ENCODE measurements at places on chromosomes 5 and 9. TPM values are rescaled to one million over a fixed set of nuclear protein-coding genes. Genes with fewer than 3 reads are reported as not detected.

- no peak for DNase-seq
Measured at GRCh38 chr5:35094948-35095347, 47.2 kb upstream of the AGXT2 start.

- peak; percentile 73 for DNase-seq
Measured at GRCh38 chr5:97629276-97629675, 446.2 kb upstream of the RIOK2 start.

- no peak for DNase-seq
Measured at GRCh38 chr5:170885809-170886208, 24.0 kb downstream of the RANBP17 start.

DNA sequence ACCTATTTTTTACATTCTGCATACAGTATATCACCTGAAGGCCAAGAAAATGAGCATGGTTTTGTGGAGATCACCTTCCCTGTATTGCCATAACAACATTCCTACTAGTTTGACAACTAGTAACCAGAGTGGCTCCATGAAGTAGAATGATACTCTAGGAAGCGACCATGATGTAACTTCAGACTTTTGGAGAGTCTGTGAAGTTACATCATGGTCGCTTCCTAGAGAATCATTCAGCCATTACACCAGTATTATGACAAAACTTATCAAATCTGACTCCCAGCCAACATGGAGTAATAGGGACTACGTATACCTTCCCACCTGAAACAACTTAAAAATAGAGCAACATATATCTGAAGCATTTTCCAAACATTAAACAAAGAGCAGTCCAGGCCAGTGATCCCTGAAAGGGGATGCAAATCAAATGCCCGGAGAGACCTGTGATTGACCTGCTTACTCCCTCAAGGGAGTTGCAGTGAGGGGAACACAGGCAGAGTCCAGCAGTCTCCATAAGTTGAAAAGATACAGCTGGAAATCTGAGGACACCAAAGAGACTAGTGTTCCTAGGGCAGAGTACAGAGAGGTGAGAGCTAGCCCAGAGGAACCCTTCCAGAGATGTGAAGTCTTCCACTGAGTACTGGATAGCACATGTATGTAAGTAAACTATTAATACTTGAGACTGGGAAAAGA is 7.8 kb downstream of the ECM2 start:
- DNase-seq: no peak

DNA sequence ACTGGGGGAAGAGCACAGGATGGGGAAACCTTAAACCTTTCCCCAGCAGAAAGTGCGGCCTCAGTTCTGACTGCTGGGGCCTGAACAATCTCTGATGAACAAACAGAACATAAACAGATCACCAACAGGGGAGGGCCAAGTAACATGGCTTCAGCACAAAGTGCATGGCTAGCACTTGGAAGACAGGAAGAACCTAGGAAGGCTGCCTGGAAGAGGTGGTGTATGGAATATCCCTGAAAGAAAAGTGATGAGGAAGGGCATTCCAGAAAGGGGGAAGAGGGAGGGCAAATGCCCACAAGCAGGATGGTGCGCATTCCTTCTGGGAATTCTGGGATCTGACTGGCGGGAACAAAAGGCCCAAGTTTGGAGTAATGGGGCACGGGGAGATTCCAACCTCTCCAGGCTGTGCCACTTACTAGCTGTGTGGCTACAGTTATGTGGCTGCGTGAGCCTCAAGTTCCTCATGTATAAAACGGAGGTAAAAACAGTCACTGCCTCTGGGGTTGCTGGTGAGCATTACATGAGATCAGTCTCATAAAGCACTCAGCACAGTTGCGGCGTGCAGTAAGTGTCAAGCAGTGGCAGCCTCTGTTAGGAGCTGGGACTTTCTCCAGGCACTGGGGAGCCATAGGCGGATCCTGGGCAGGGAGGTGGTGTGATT is 1.6 kb downstream of the PDGFRB start:
- DNase-seq: peak; percentile 80

DNA sequence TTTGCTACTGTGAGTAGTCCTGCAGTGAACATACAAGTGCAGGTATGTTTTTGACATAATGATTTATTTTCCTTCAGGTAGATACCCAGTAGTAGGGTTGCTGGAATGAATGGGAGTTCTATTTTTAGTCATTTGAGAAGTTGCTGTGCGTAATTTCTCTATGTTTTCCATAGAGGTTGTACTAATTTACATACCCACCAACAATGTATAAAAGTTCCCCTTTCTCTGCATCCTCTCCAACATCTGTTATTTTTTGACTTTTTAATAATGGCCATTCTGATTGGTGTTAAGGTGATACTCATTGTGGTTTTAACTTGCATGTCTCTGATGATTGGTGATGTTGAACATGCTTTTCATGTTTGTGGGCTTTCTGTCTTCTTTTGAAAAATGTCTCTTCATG is 64.7 kb upstream of the CTSL start:
- no peak for DNase-seq

GRCh38 chr5:133523013-133523658 is 89.2 kb downstream of the FSTL4 start:
- no peak for DNase-seq

DNA sequence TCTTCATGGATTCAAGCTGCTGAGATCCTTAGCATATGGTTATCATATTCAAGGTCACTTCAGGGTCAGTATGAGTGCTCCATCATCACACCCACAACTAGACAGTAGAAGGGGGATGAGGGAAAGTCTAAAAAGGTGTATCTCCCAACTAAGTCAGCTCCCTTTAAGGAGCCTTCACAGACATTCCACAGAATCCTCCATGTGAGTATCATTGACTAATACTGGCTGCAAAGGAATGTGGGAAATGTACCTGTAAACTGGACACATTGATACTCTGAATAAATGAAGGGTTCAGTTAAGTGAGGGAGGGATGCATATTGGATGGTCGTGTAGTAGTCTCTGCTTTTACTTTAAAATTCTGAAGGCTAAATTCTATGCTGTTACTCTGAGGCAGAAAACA is 330.7 kb downstream of the LRRC70 start:
- no peak for DNase-seq

DNA sequence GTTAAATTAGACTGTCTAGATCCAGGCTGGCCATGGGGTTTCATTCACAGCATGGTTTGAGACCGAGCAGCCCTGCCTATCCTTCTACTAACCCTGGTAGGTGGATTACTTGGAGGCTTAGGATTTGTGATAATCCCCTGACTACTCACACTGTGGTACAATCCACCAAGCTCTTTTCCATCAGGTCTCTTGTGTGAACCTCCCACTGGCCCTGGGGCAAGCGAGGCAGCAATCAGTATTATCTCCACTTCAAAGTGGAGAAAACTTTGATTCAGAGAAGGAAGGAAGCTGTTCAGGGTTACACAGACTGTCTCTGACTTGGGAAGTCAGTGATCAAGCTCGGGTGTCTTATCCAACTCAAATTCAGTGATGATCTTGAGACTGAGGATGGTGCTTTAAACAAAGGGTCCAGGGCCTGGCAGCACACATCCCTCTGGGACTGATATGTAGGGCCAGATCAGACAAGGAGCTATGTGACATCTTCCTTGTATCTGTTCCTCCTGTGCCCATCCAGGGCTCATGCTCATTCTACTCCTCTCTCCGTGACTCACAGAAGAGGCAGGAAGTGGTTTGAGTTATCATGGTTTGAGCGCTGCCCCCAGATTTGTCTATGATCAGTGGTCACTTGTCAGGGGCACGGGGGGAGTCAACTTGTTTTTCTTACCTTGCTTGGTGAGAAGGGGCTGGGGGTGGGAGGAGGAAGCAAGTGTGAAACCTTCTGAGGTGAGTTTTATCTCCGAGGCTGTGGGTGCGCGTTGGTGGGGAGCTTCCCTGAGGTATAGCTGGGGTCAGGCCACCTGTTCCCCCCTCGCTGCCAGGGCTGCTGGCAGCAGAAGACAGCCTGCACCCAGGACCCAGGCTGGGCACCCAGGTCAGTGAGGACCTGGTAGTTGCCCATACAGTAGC is 48.6 kb downstream of the RGS3 start:
- DNase-seq: peak; percentile 75

DNA sequence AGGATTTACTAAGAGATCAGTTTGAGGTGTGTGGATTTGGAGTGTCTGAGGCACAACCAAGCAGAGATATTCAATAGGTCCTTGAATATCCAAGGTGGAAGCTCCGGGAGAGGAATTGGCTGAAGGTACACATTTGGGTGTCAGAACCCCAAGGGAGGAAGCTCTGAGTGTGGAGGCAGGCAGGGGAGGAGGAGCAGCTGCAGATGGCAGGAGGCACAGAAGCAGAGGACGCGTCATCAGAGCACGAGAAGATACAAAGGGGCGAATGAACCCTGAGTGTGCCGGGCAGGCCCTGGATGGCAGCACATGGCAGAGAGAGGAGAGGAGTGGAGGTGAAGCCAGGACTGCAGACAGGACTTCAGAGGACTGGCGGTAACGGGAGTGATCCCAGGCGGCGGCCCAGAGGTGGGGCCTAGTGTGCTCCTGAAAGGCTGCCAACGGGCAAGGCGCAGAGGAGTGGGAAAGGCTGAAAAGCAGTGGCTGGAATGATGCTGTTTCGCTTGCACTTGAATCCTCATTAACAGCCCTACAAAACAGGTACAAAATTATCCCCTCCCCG is 179.8 kb downstream of the FANCC start:
- no peak for DNase-seq

GRCh38 chr9:82020331-82020730 is 31.8 kb downstream of the SPATA31D1 start:
- DNase-seq: no peak

DNA sequence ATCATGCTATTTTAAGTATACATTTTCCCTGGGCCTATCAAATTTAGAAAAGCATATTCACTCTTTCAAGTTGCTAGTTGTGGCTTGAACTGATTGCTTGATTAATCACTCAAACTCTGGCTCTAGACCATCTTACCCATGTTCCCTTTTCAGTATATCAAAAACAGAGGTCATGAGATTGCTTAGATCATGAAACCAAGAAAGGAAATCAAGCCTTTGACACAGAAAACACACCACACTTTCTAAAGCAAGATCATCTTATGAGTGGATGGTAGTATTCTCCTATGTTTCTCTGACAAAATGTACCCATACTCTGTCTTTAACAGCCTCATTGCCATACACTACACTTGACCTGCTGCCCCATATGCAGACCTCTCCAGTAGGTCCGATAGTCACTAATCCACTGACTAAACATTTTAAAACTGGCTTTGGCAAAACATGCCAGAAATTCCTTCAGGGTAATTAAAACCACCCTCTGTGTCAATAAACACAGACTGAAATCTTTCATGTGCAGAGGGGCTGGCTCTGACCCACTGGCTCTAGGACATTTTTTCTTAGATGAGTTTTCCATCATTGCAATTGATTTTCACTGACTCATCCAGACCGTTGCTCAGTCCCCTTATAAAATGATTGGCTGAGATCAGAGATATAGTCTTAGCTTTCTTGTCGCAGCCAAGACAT is 18.2 kb downstream of the PPP2R2B start:
- DNase-seq: peak; percentile 79

Gene SERF1B
- 29.5 TPM for total RNA-seq

Measured in A172 (cell line).